ENCODE measurements at places on chromosomes 2 and 18. TPM values are rescaled to one million over a fixed set of nuclear protein-coding genes. Genes with fewer than 3 reads are reported as not detected.
A peak's percentile ranks its signal among the peaks of the same experiment; 100 is the strongest.

GRCh38 chr2:88489181-88489580 lies 36.7 kb upstream of the FOXI3 start:
- peaks cover 8% of the 10 kb centered on the region for H3K27me3 ChIP-seq
- no peak for DNase-seq
- no peaks in the 10 kb centered on the region for H3K36me3 ChIP-seq
- H3K4me3 ChIP-seq, result no peak overlapping the region
- no peaks in the 10 kb centered on the region for H3K4me1 ChIP-seq
- no peak overlapping the region for H3K27ac ChIP-seq

DNA sequence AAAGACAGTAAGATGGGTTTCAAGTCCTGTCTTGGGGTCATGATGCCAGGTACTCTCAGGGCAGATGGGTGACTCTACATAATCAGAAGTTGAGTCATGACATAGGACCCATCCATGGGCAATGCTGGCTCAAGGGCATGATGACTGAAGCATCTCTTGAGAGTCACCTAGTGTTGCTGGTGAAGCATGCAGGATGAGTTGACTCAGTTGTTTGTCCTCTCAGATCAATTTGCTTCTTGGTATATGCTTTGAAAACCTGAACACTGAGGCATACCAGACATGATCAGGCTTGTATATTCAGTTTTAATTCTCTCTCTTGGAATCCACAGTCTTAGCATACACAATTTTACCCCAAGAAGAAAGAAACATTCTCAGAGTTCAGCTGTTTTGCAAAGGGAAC lies 658.9 kb upstream of the NXPH2 start:
- H3K4me1 ChIP-seq, result no peaks in the 10 kb centered on the region
- no peak for DNase-seq
- H3K4me3 ChIP-seq, result no peak overlapping the region
- no peaks in the 10 kb centered on the region for H3K36me3 ChIP-seq
- no peak overlapping the region for H3K27ac ChIP-seq

DNA sequence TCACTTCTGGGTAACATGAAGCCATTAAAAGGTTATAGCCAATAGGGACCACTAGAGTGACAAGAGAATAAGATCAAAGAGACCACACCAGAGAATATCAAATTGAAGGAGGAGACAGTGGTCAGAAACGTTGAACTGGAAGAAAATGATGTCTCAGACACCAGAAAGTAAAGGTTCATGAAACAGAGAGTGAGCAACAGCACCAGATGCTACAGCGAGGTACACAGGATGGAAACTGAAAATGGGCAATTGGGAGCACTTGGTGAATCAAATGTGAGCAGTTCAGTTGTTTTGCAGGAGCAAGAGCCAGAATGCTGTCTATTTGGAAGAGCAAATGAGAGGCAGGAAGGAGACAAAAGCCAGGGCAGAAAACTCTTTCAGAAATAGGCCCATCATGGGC lies 162.6 kb downstream of the SS18 start:
- no peak overlapping the region for H3K4me3 ChIP-seq
- H3K27ac ChIP-seq, result no peak overlapping the region
- no peaks in the 10 kb centered on the region for H3K36me3 ChIP-seq
- H3K4me1 ChIP-seq, result no peaks in the 10 kb centered on the region
- H3K27me3 ChIP-seq, result no peaks in the 10 kb centered on the region

- peak overlapping the region; percentile 95 for H3K4me3 ChIP-seq
- H3K4me1 ChIP-seq, result peaks cover 34% of the 10 kb centered on the region
- peak overlapping the region; percentile 96 for H3K27ac ChIP-seq
- peaks cover 3% of the 10 kb centered on the region for H3K36me3 ChIP-seq
- DNase-seq, result no peak
- H3K27me3 ChIP-seq, result no peaks in the 10 kb centered on the region
These were observed 463 bp downstream of the PPP1CB start for GRCh38 chr2:28751956-28752630.

GRCh38 chr2:100053087-100053885 lies 89.1 kb downstream of the AFF3 start:
- no peak overlapping the region for H3K27ac ChIP-seq
- H3K36me3 ChIP-seq, result peaks cover 10% of the 10 kb centered on the region
- H3K27me3 ChIP-seq, result peaks cover 5% of the 10 kb centered on the region
- DNase-seq, result no peak

- peaks cover 22% of the 10 kb centered on the region for H3K4me1 ChIP-seq
- no peaks in the 10 kb centered on the region for H3K36me3 ChIP-seq
- no peaks in the 10 kb centered on the region for H3K27me3 ChIP-seq
- H3K4me3 ChIP-seq, result peak overlapping the region; percentile 48
- H3K27ac ChIP-seq, result peak overlapping the region; percentile 14
- DNase-seq, result no peak
These were observed 187.5 kb downstream of the LTBP1 start for GRCh38 chr2:33134086-33134771.

GRCh38 chr2:69567157-69567908 lies 76.2 kb downstream of the AAK1 start:
- peak overlapping the region; percentile 12 for H3K4me3 ChIP-seq
- no peak for DNase-seq
- peak overlapping the region; percentile 89 for H3K27ac ChIP-seq
- H3K27me3 ChIP-seq, result no peaks in the 10 kb centered on the region

DNA sequence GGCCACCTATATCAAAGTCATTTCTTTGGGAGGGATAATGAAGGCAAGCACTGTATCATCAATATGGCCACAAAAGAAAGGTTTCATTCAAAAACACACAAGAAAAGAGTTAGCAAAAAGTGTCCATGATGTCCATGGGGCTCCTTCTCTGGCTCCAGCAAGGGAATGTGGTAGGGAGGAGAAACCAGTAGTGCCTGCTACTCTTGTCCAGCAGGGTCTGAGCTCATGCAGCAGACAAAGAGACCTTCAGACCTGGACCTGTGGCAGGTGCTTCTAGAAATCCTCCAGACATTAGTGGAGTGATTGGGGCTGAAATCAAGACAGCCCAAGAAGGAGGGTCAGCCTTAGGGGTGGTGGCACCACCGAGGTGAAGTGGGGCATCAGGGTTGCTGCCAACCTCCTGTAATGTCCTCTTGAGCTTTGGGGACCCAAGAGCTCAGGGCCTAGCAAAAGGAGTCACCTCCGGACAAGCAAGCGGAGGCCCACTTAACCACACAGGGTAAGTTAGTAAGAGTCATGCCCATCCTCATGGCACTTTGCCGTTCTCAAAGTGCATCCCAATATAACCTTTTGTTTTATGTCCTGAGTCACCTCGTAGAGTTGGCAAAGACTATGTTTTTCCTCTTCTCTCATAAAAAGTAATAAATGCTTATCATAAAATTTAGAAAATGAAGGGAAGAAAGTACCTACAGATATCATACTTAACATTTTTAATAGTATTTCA lies 112.6 kb upstream of the YPEL5 start:
- H3K4me1 ChIP-seq, result peaks cover 6% of the 10 kb centered on the region
- H3K36me3 ChIP-seq, result no peaks in the 10 kb centered on the region
- peak overlapping the region; percentile 87 for H3K27ac ChIP-seq
- peak overlapping the region; percentile 58 for H3K4me3 ChIP-seq

- peaks cover 36% of the 10 kb centered on the region for H3K27me3 ChIP-seq
- H3K36me3 ChIP-seq, result no peaks in the 10 kb centered on the region
- no peak overlapping the region for H3K27ac ChIP-seq
- H3K4me3 ChIP-seq, result no peak overlapping the region
- peaks cover 5% of the 10 kb centered on the region for H3K4me1 ChIP-seq
- no peak for DNase-seq
These were observed 73.6 kb downstream of the CYBRD1 start for GRCh38 chr2:171595896-171596295.

DNA sequence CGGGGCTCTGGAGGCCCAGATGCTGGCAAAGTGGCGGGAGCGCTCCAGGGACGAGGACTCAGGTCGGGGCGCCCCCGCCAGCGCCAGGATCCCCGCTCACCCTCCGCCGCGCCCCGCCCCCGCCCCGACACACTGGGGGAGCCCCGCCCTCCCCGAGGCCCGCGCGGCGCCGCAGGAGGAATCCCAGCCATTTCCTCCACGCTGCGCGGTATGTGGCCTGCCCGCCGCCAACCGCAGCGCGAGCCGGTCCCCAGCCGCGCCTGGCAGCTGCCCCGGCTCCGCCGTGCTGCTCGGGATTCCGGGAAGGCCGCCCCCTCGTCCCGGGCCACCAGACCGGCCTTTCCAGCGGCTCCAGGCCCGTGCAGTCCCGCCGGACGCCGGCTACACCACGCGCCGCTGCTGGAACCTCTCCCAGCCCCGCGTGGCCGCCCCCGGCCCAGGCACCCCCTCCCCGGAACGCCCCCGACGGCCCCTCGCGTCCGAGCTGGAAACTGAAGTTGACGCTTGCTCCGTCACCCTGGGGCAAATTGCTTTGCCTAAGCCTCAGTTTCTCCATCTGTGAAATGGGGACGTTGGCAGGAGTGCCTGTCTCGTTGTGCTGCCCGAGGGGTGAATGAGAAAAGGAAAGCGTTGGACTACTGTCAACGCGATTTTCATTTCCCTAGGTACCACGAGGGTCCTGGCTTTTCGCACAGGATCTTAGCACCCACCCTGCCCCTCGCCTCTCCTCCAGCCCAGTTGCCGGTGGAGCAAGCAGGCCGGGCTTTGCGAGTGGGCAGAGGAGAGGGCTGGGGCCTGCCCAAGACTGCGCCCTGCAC lies 53.6 kb downstream of the PKDCC start:
- peaks cover 50% of the 10 kb centered on the region for H3K4me1 ChIP-seq
- no peaks in the 10 kb centered on the region for H3K36me3 ChIP-seq
- no peak for DNase-seq
- peak overlapping the region; percentile 81 for H3K4me3 ChIP-seq
- H3K27me3 ChIP-seq, result no peaks in the 10 kb centered on the region

DNA sequence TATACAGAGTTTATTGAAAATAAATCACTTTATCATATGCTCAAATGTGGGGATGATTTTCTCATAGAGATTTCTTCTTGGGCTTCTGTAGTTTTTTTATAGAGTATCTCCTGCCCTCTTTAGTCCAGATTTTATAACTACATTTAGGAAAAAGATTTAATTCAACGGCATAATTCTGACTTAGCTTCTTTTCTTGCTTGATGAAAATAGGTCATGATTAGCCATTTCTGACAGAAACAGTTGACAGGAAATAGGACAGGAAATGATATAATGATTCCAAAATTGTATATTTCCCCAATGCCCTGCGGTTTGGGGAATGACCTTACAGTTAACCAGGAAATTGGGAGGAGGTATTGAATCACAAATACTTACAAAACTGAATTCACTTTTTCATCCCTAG lies 1531.9 kb upstream of the ACVR2A start:
- H3K27ac ChIP-seq, result no peak overlapping the region
- no peaks in the 10 kb centered on the region for H3K36me3 ChIP-seq
- no peaks in the 10 kb centered on the region for H3K27me3 ChIP-seq
- H3K4me1 ChIP-seq, result peaks cover 10% of the 10 kb centered on the region
- DNase-seq, result no peak
- no peak overlapping the region for H3K4me3 ChIP-seq

- no peaks in the 10 kb centered on the region for H3K36me3 ChIP-seq
- no peak overlapping the region for H3K4me3 ChIP-seq
- DNase-seq, result no peak
- H3K4me1 ChIP-seq, result no peaks in the 10 kb centered on the region
- no peak overlapping the region for H3K27ac ChIP-seq
These were observed 73.8 kb upstream of the PROKR1 start for GRCh38 chr2:68569604-68570003.

DNA sequence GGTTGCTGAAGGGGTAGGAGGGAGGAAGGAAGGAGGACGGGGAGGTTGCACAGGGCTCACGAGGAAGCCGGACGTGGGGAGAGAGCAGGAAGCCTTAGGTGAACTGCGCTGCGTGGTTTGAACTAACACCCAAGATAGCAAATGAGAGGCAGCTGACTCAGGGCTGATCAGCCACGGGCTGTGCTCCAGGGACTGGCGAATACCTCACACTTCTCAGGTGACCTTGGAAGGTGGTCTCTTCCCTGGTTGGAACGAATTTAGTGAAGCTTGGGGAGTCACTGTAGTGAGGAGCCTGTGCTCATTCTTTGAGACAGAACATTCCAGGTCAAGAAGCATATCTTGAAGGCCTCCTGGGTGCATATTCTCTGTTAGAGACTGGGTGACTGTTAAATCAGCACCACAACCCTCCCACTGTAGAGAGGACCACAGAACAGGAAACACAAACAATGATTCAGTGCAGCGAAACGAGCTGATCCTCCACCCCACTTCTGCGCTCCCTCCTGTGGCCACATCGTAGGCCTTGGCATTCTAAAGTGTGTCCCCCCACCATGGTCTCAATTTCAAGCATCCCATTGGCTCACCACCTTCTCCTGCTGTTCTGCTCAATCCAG lies 33.8 kb downstream of the TOGARAM2 start:
- H3K27me3 ChIP-seq, result peaks cover 13% of the 10 kb centered on the region
- H3K27ac ChIP-seq, result no peak overlapping the region
- no peaks in the 10 kb centered on the region for H3K36me3 ChIP-seq
- H3K4me1 ChIP-seq, result peaks cover 32% of the 10 kb centered on the region

GRCh38 chr2:240601061-240601830 lies 14.7 kb downstream of the CAPN10 start:
- H3K4me1 ChIP-seq, result peaks cover 9% of the 10 kb centered on the region
- H3K4me3 ChIP-seq, result no peak overlapping the region
- no peaks in the 10 kb centered on the region for H3K27me3 ChIP-seq
- peaks cover 3% of the 10 kb centered on the region for H3K36me3 ChIP-seq
- DNase-seq, result no peak

- H3K4me1 ChIP-seq, result peaks cover 5% of the 10 kb centered on the region
- H3K4me3 ChIP-seq, result no peak overlapping the region
- no peak overlapping the region for H3K27ac ChIP-seq
- peaks cover 7% of the 10 kb centered on the region for H3K27me3 ChIP-seq
- DNase-seq, result no peak
These were observed 43.9 kb downstream of the MARCHF4 start for GRCh38 chr2:216328347-216328746.

DNA sequence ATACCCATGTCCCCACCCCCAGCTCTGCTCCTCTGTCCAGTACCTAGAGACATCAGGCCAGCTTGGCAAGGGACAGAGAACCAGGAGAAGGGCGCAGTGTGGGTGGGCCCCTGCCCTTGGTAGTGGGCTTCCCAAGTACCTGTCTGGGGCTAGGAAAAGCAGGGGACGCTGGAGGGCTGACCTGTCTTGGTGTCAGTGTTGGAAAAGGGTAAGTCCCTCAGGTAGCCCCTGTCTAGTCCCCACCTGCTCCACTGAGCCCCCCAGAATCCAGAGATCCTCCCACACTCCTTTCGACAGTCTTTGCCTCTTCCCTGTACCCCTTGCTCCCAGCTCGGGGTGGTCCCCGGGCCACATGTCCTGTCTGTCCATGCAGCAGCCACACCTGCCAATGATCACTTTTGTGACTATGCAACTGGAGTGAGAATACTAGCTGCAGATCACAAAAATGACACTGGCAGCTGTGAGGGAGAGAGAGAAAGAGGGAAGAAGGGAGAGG lies 14.6 kb downstream of the DNAJB2 start:
- peaks cover 39% of the 10 kb centered on the region for H3K27me3 ChIP-seq
- H3K4me3 ChIP-seq, result peak overlapping the region; percentile 83
- H3K4me1 ChIP-seq, result no peaks in the 10 kb centered on the region
- no peak for DNase-seq

GRCh38 chr2:23649303-23649702 lies 264.3 kb downstream of the KLHL29 start:
- H3K4me1 ChIP-seq, result peaks cover 13% of the 10 kb centered on the region
- no peak overlapping the region for H3K4me3 ChIP-seq
- H3K27ac ChIP-seq, result no peak overlapping the region
- H3K36me3 ChIP-seq, result peaks cover 20% of the 10 kb centered on the region
- no peaks in the 10 kb centered on the region for H3K27me3 ChIP-seq

Gene TWIST2
- total RNA-seq, result 0.95 TPM

Gene NAT8
- total RNA-seq, result not detected

Gene CD207
- not detected for total RNA-seq

Gene HNMT
- 11.6 TPM for total RNA-seq

Gene GRB14
- total RNA-seq, result 8.8 TPM

Gene SLC25A12
- 14.1 TPM for total RNA-seq

Gene SEPTIN10
- 40.9 TPM for total RNA-seq

Gene LANCL1
- total RNA-seq, result 55.9 TPM

Gene TRIM54
- not detected for total RNA-seq

Gene EN1
- total RNA-seq, result 0.57 TPM

Gene SCG2
- total RNA-seq, result 75.1 TPM

Gene LRRC30
- total RNA-seq, result not detected

Gene ENOSF1
- 43.2 TPM for total RNA-seq

Gene CTIF
- total RNA-seq, result 48.5 TPM

Gene IL36B
- total RNA-seq, result not detected

Gene PRKCE
- total RNA-seq, result 21.2 TPM
